ENCODE measurements at places on chromosomes 3 and 15. TPM values are rescaled to one million over a fixed set of nuclear protein-coding genes. Genes with fewer than 3 reads are reported as not detected.

Gene LNP1
- 1.9 TPM for total RNA-seq

Gene NME9
- 0.08 TPM for total RNA-seq

Gene RHOV
- total RNA-seq, result not detected

Gene P3H2
- total RNA-seq, result 3.7 TPM

Gene CPOX
- 18.2 TPM for total RNA-seq

Gene SEMA5B
- 1.1 TPM for total RNA-seq

Gene UBA7
- 29.5 TPM for total RNA-seq

Gene HIGD2B
- not detected for total RNA-seq

Gene CASR
- total RNA-seq, result 0.05 TPM

Gene ZBTB38
- total RNA-seq, result 19.8 TPM

GRCh38 chr15:70039917-70040316 lies 57.8 kb downstream of the TLE3 start:
- DNase-seq, result no peak

DNA sequence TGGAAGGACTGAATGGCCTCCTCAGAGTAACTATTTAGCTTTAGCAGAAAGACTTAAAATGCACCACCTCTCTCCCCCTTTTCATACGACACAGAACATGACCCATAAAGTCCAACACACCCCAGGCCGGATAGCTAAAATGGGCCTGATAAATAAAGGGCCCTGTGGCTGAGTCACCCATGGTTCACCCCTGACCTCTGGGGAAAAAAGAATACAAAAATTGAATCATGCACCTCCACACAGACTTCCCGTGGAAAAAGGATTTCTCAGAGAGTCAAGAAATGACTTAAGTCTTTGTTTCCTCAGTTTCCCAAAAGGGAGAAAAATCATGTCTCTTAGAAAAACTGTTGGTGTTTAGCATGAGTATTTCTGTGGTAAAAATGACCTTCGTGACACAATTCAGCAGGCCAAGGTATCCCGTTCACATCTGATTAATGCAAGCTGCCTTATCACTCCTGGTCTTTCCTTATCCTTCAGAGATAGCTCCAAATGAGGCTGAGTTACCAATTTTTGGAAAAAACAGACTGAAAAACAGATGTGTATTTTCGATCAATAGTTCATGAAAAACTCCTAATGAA lies 34.0 kb upstream of the ARHGEF3 start:
- no peak for DNase-seq

GRCh38 chr3:52237657-52238172 lies 1.2 kb downstream of the TWF2 start:
- no peak for DNase-seq

GRCh38 chr3:88930611-88931010 lies 176.8 kb upstream of the EPHA3 start:
- no peak for DNase-seq

GRCh38 chr3:169923189-169923588 lies 11.8 kb downstream of the SAMD7 start:
- peak; percentile 78 for DNase-seq

DNA sequence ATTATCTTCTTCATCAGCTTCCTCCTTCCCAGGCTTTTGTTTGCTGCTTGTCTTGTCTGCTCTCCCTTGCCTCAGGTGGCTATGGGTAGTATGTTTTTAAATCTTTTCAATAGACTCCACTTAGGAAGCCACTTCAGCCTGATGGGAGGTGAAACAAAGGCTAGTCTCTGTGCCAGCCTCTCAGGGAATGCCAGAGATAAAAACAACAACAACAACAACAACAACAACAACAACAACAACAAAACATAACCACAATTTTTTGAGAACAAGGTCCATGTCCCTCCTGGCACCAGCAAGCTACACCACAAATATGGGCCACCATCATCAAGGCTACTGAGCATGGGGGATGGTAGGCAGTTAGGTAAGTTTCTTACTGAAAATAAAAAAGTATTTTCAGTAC lies 64.8 kb upstream of the UBP1 start:
- DNase-seq, result no peak

DNA sequence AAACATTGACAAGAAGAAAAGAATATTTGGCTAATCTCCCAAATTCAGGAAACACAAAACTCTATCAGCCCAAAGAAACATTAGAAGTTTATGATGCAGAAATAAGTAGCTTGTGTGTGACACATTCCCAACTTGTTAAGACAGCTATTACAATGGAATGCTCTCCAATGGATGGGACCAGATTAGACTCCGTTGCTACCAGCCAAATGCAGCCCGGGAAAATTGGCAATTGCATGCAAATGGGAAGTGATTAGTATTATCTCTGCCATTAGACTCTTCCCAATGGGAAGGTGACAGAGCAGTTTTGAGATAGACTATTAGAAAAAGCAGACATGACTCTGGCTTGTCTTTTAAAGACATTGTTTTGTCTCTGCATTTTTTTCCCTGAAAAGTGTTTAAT lies 37.4 kb upstream of the KCNMB2 start:
- no peak for DNase-seq

- DNase-seq, result no peak
Observed at GRCh38 chr3:124765197-124765840, 35.1 kb downstream of the UMPS start.

GRCh38 chr3:189507856-189508255 lies 123.3 kb upstream of the TP63 start:
- DNase-seq, result no peak

DNA sequence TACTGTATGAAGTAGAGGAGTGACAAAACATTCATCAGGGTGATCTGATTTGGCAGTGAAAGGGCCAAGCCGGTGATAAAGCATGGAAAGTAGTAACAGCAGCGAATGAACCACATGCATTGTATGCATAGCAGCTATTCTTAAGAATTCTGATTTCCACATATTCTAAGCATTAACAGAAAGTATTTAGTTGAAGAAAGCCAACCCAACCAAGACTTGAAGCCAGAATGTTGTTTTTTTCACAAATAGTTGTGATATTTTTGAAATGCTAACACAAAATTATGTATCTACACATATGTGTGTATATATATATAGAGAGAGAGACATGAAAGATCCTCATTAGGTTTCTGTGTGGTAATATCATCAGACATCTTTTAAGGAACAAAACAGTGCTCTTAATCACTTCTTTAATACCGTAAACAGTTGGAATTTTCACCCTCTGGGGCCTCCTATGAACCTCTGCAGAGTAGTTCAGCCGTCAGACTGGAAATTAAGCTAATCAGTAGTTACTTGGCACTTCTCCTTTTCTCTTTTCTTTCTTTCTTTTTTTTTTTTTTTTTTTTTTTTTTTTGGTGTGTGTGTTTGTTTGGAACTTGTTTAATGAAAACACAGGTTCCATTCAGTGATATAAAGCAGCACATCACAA lies 139.6 kb downstream of the CMSS1 start:
- DNase-seq, result no peak

- no peak for DNase-seq
Observed at GRCh38 chr3:169604118-169604517, 59.4 kb downstream of the MECOM start.

DNA sequence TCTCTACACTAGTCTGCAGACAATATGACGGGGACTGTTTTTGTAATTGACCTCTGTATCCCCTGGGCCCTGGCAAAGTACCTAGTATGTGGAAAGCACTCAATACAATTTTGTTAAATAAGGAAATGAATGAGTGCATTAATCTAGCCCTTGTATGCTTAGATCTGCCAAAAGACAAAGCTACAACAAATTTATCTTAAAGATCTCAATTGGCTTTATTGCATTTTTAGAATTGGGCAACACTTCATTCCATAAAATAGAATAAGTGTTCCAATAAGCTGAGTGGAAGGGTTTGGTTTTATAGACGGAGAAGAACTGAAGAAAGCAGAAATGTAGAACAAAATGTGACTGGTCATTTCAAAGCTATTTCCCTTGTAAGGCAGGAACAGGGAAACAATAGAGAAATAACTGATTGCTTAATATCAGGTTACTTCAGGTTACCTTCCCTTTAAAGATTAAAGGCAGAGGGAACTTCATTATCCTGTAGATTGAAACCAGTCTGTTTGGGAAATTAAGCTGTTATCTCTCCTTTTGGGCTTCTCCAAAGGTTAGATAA lies 108.3 kb upstream of the MME start:
- no peak for DNase-seq

DNA sequence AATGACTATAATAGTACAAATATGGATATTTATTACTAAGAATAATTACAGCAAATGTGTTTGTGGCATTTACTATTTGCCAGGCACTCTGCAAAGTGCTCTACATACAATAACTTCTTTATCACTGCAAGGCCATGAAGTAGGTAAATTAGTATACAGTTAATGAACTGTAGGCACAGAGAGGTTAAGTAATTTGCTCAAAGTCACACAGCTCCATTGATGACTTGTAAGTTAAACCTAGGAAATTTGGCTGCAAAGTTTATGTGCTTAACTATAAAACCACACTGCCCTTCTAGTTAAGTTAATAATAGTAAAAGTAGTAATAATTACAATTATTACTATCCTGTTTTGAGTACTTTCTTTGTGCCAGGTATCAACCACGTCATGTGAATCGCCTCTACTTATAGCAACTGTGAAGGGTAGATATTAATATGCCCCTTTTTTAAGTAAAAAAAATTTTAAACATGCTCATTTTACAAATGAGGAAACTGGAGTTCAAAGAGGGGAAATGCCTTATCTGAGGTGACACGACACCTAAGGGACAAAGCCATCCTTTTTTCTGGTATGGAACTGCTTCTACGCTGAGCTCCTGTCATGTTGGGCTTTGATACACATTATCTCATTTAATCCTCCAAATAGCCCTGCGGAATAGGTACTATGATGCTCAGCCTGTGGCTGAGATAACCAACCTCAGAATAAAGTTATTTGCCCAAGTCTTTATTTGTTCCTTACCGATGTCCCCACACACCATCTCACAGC lies 8.5 kb downstream of the BHLHE40 start:
- no peak for DNase-seq

DNA sequence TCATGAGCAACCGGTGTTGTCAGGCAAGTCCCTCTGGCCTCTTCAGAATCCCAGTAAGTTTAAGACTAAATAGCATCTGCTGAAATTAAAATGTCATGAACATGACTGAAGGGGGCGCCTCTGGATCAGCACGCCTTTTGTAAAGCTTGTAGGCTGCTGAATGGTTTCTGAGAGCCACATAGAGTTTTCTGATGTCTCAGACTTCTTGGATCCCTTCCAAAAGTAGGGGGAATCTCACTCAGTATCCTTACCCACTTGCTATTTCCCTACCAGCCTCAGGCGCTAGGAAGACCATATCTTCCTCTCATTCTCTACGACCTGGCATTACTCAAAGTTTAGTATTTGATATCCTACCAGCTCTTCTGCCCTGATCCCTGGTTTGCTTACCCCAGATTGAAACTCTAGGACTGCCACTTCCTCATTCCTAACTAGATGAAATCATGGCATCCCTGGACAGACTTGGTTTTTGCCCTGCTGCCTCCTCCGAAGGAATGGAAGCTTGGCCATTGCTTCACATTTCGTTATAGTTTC lies 62.7 kb upstream of the CD47 start:
- DNase-seq, result peak; percentile 49

- no peak for DNase-seq
Observed at GRCh38 chr15:78930577-78931388, 14.1 kb downstream of the CTSH start.

GRCh38 chr3:123424999-123425712 lies 23.7 kb downstream of the ADCY5 start:
- DNase-seq, result no peak

GRCh38 chr3:158950178-158950901 lies 148.5 kb downstream of the MFSD1 start:
- no peak for DNase-seq

- DNase-seq, result no peak
Observed at GRCh38 chr3:28317438-28318022, 31.0 kb upstream of the ZCWPW2 start.

DNA sequence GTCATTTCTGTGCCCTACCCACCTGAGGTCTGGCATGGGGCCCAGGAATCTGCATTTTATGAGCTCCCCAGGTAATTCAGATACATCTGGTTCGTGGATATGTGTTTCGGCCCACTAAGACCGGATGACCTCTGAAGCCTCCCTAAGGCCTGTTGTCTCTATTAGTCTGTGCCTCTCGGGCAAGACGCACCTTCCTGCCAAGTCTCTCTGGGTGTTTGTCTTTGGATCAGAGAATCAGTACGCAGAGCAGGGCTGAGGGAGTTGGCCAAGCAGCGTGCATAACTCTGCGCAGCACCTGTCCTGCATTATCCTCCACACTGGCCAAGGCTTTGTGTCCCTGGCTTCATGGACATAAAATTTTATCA lies 181.0 kb downstream of the THSD4 start:
- DNase-seq, result no peak

DNA sequence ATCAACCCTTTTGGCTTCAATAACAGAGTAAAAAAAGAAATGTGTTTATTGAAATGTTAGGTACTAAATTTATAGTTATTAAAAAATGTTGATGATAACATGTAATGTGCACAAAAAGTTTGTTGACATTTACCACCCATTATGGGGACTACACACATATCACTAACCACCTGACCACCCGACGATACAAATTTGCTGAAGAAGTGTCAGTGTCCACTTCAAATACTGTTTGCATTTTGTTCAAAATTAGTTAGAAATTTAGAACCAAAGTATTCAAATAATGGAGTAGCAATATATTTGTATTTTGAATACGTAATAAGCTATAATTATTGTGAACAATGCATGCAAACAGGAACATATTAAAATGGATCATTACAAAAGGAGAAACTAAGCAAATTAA lies 54.4 kb downstream of the KCNH8 start:
- no peak for DNase-seq

GRCh38 chr3:171142985-171143384 lies 116.5 kb upstream of the SLC2A2 start:
- no peak for DNase-seq

DNA sequence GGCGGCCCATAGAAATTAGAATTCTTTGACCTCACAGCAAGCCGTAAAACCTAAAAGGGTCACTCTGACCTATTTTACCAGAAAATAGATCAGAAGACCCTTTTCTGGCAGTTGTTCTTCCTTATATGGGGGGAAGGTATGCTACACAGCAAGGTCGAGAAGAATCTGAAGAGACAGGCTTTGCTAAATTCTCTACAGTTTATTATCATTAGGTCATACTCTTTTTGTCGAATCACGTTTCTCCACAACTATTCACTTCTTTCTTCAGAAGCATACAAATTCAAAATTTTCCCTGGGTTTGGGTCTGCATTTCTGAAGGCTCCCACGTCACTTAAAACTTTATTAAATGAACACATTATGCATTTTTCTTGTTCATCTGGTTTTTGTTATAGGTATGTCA lies 229.5 kb upstream of the GRM7 start:
- no peak for DNase-seq

All from liver (tissue), 10 donors.